D341Med (cell line): ENCODE measurements at places on chromosomes 1 and 21.

- DNase-seq = peak; percentile 75
Measured at GRCh38 chr1:204578867-204579664, 62.9 kb downstream of the MDM4 start.

GRCh38 chr1:173330149-173330951, 123.2 kb upstream of the TNFSF4 start:
- no peak for DNase-seq

GRCh38 chr1:150015651-150016131, 5.2 kb upstream of the OTUD7B start:
- DNase-seq = no peak

DNA sequence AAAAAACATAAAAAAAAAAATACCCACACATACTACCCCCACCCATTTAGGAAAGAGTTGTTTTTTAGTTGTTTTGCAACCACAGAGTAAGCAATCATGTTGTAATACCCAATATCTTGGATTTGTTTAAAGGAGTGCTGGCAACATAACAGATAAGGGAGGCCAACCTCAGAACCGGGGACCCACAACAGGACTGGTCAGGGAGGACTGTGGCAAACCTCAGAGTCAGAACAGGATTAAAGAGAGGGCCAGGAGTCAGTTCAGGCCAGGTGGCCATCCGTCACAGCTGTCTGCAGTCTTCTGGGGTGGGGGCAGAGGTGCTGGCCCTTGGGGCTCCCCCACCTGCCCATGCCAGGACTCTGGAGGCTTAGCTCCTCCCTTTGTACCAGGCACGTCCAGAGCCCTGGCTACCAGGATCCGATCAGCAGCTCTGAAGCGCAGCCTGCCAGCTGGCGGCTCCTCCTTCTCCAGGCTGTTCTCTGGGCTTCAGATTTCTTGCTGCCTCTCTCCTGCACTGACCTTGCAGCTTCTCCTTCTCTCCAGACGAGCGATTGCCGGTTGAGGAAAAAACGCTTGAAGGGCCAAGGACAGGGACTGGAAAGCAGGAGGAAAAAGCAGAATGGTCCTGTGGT, 7.9 kb downstream of the H6PD start:
- DNase-seq = no peak

- no peak for DNase-seq
Measured at GRCh38 chr1:171160211-171160610, 24.9 kb upstream of the FMO2 start.

DNA sequence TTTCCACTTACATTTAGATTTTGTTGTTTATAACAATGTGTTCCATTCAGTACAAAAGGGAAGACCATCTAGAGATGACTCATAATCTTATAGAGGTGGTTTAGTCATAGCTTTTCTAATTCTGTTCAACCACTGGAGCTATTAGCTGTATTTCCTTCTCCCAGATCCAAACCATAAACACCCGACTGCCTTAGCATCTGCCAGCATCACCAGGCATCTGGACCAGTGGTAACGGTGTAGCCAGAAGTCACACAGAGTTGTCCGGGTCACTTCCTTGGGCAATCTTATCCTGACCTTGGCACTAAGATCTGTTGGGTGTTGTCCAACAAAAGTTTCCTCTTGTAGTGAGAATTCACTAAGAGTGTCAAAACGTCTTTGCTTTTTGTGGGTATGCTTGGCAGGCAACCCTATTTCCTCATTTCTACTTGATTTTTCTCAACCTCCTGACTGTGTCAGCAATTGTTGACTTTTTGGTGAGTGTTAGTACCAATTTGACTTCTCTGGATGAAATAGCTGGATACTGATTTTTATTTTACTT, 372.1 kb upstream of the B3GALT2 start:
- no peak for DNase-seq

DNA sequence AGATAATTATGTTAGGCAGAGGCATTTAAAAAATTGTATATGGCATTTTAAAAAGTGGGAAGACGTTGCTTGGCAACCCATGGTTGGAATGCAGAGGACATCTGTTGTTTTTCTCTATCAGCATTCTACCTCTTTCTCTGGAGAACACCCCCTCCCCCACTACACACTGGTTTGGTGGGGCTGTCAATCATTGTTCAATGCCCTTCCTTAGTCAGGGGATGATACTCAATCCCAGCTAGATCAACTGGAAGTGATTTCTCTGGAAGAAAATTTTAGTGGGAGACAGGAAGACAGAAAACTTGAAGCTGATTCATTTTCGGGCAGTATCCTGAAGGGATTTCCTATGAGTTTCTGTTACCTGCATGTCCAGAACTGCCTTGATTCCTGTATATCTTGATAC, 35.7 kb upstream of the CAP1 start:
- no peak for DNase-seq

DNA sequence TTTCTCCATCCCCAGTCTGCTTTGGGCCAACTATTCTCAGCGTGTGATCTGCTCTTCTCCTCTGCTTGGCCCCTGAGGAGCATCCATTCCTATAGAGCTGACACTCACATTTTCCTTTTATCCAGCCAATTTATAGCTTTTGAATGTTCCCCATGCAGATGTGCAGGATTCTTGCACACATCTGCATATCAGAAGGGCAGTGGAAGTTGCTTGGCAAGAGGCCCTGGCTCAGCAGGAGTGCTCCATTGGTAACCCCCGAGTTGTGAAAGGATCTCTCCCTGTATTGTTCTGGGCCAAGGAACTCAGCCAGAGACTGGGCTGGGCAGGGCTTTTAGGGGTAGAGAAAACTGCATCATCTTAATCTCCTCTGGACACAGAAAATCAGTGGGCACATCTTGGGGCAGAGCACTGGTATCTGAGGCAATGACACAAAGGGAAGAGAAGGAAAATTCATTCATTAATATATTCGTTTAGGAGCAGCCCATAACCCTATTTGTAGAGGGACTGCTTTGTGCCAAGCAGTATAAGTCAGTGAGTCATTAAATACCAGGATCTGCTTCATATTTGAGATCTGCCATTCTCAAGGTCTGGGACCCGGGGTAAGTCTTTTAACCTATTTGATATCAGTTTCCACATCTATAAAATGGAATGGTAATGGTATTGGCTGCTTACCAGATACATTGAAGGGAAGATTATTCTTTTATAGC, 31.0 kb upstream of the BEND5 start:
- no peak for DNase-seq

DNA sequence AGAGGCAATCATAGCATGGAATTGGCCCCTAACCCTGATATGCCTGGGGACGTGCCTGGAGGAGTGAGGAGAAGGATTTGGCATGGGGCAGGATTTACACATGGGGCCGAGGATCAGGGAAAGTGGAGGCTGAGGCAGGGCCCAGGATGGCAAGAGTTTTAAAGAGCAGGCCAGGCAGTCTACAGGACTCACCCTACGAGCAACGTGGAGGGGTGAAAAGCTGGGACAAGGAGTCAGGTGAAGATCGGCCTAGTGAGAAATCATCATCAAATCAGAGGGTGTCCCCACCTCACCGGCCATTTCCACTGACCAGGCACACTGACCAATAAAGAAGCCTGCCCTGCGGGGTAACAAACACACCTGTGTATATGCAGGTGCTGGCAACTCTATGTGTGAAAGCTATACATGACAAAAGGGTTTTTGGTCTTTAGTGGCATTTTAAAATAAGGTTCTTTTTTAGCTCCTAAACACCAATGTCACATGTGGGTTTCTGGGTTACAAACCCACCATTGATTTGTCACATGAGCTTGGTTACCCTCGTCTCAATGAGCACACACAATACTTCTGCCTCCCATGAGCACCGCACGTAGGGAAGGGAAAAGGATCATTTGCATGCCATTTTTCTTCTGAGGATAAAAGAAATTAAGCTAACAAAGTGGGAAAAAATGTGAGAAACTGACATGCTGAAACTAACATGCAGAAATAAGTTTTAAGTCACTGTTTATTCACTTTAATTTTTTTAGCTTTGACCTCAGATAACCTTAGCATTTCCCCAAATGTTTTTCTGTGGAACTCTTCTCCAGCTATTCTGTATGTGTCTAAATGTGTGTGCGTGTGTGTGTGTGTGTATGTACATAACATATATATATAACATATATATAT, 168.1 kb upstream of the EDN2 start:
- DNase-seq = no peak

DNA sequence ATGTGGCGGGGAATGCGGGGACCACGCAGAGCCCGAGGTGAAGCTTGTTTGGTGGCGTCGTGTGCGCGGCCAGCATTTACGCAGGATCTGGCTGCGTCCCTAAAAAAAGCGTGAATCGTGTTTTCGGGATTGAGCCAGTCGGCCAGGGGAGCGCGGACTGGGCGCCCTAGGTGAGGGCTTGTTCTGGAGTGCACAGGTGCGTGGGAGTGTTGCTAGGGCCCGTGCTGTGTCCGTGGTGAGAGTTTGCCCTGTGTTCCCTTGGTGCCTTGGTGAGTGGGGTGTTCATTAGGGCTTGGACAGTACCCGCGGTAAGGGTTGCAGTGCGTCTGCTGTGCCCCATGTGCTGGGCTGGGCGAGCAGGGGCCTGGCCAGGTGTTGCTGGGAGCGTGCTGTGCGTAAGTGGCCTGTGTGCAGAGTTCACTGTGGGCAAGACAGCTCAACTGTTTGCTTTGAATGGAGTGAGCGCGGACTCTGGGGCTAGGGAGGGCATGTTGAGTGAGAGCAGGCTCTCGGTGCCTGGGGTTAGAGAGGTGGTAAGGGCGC, 673 bp downstream of the CD46 start:
- peak; percentile 38 for DNase-seq

DNA sequence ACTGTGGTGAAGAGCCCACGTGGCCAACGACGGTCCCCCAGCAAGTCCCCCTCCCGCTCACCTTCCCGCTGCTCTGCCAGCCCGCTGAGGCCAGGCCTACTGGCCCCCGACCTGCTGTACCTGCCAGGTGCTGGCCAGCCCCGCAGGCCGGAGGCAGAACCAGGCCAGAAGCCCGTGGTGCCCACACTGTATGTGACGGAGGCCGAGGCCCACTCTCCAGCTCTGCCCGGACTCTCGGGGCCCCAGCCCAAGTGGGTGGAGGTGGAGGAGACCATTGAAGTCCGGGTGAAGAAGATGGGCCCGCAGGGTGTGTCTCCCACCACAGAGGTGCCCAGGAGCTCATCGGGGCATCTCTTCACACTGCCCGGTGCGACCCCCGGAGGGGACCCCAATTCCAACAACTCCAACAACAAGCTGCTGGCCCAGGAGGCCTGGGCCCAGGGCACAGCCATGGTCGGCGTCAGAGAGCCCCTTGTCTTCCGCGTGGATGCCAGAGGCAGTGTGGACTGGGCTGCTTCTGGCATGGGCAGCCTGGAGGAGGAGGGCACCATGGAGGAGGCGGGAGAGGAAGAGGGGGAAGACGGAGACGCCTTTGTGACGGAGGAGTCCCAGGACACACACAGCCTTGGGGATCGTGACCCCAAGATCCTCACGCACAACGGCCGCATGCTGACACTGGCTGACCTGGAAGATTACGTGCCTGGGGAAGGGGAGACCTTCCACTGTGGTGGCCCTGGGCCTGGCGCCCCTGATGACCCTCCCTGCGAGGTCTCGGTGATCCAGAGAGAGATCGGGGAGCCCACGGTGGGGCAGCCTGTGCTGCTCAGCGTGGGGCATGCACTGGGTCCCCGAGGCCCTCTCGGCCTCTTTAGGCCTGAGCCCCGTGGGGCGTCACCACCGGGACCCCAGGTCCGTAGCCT, 46.8 kb downstream of the TRIM11 start:
- no peak for DNase-seq
